ENCODE measurements at places on chromosomes 11 and 22.

- DNase-seq, result no peak
Observed at GRCh38 chr11:11876458-11876857, 34.7 kb downstream of the USP47 start.

DNA sequence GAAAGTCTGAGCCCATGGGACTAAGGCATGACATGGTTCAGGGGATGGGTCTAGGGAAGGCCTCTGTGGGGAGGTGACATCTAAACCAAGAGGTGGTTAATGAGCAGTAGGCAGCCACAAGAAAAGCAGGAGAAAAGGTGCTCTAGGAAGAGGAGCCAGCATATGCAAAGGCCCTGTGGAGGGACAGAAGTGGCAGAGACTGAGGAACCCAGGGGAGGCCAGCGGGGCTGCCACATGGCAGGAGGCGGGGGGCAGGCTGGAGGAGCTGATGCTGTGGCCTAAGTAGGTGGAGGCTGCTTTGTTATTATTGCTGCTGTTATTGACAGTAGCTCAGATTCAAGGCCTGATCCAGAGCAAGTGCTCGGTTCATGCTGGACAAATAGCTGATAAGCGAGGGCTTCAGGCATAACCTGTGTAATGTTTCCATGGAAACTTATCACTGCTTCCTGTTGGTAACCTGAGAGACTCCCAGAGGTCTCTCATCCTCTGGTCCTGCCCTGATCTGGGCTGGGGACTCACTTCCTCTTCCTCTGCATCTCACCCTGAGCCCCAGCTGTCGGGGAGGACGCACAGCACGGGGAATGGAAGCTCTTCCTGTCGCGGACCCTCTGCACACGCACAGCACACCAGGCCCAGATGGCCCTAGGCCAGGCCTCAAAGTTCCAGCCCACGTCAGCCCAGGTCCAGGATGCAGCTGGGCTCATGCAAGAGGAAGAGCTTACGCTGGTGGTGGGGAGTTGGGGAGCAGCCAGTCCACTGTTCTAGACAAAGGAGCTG, 75.2 kb upstream of the TP53I11 start:
- peak; percentile 44 for DNase-seq

GRCh38 chr11:1854949-1855885, 2.3 kb downstream of the LSP1 start:
- DNase-seq, result no peak

GRCh38 chr22:28203286-28203685, 284.2 kb upstream of the PITPNB start:
- no peak for DNase-seq

DNA sequence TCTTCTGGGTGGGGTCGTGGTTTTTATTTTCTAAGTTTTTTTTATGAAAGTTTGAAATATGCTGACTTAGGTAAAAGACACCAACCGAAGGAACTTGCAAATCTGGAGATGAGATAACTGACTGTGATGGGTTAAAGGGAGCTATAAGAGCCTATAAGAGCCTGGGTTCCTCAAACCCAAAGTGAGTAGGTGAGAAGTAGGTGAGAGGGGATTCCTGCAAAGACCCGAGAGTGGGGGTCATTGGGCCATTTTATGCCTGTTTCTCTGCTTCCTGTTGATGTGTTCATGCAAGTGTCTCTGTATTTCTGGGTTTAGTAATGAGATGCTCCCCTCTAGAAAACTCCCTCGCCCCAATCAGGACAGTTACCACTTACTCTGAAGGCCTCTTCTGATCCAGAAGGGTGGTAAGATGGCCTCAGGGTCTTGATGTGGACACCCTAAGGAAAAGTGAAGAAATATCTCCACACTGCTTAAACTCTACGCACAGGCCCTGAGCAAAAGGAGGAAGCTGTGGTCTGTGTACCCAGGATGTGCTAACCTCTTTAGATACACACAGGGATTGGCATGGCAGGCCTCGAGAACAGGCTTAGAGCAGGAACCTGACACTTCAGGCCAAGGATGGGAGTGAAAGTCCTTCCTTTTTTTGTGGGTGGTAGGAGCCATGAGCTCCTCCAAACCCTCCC, 1.8 kb downstream of the FLI1 start:
- no peak for DNase-seq

DNA sequence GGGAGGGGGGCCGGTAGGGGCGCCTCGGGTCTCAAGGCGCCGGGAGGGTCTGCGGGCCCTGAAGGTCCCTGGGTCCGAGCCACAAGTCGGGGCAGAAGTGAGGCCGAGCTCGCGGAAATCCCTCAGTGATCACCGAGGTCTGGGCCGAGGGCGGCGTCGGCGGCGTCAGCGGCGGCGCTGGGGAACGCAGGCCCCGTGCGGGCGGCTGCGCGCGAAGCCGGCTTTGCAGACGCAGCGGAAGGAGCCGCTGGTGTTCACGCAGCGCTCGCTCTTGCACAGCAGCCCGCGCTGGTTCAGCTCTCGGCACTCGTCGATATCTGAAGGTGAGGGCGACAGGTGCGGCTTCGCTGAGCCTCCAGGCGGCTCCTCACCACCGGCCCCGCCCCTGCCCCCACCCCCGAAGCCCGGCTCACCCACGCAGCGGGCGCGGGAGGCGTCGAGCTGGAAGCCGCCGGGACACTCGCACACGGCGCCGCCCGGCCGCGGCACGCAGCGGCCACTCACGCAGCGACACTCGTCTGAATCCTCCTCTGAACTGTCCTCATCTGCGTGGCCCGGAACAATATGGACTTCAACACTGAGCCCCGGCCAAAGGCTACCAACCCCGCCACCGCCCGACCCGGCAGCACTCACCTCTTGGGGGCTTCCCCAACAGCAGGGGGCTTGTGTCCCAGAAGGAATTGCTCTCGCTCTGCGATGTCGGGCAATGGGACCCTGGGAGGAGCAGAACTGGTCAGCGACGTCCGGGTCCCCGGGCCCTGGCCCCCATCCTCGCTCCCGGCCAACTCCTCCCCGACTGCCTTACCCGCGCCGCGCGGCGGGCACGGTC, 14.2 kb downstream of the SCYL1 start:
- DNase-seq, result no peak

DNA sequence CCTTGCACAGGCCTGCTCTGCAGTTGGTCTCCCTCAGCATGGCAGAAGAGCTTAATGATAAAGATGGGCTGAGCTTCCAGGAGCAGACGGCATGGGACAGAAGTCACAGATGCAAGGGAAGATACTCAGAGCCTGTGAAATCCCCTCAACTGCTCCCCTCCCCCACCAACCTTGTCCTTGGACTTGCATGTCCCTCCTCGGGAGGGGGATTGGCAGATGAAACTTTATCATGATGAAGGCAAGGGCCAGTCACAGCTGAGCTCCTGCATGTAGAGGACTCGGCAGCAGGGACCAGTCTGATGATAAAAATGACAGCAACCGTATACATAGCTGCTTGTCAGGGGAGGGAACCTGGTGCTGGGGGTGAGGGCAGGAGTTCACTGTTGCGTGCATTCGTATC, 6.8 kb upstream of the SLC22A8 start:
- no peak for DNase-seq

- DNase-seq, result no peak
Observed at GRCh38 chr11:90512846-90513245, 290.0 kb upstream of the CHORDC1 start.

DNA sequence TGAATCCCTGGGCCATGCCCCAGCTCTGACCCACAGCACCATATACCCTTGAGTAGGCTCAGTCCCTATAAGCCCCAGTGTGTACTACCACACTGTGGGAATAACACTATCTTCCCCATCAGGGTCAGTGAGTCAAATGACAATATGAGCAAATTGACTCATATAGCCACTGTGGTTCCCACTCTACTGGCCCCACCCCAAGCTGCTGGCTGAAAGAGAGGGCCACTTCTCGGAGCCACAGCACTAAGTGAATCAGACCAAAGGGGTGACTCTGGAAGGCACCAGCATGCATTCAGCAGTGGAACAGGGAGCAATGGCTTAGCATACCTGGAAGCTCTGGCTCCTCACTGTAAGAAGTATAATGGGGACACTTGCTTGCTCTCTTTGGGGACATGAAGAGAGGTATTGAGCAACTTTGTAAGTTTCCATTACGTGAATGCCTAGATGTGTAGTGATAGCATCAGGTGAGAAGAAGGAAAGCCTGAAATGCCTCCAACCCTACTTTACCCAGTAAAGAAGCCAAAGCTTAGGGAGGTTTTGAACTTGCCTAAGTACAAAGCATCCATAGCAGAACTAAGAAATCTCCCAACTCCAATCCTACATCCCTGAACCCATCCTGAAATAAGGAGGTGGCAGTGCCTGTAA, 13.5 kb downstream of the CD59 start:
- no peak for DNase-seq

GRCh38 chr11:17720796-17721171, 1.4 kb downstream of the MYOD1 start:
- no peak for DNase-seq

Data from NCI-H774 (cell line).